Activated CD4-positive, alpha-beta memory T cell treated with anti-CD3 and anti-CD28 coated beads, Interleukin-2, amount 10 ng/mL, durations not matched to agents 7 days and 5 days (primary cell): ENCODE measurements at places on chromosomes 2 and 18. TPM values are rescaled to one million over a fixed set of nuclear protein-coding genes. Genes with fewer than 3 reads are reported as not detected.

The BIRC6 gene
- 103 TPM for total RNA-seq

The IL36RN gene
- not detected for total RNA-seq

The CPO gene
- total RNA-seq, result not detected

The NGEF gene
- total RNA-seq, result 0.48 TPM
